ENCODE measurements at places on chromosomes 13 and 19.

DNA sequence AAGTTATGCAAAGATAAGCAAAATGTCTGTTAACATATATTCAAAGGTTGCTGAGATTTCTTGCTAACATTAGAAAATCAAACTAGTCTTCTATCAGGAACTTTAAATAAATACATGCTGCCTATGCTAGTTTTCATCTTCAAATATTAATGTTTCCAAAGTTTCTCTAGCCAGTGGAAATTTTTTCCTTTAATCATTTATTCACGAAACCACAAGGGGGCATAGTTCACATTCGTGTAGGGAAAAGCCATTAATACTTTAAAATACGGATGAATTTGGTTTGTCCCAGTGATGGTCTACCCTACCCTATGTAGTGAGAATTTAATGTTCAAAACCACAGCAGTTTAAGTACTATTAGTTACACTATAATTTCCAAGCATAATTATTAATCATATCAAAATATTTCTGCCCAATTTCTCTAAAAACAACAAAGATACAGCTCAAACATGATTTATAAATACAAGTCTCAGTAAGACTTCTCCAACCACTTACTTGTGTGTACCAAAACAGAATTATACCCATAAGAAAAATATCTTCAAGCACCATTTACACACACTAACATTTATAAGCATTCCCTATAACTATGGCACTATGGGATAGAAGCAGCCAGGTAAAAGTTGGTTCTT lies 16.2 kb downstream of the NUFIP1 start:
- DNase-seq = no peak

DNA sequence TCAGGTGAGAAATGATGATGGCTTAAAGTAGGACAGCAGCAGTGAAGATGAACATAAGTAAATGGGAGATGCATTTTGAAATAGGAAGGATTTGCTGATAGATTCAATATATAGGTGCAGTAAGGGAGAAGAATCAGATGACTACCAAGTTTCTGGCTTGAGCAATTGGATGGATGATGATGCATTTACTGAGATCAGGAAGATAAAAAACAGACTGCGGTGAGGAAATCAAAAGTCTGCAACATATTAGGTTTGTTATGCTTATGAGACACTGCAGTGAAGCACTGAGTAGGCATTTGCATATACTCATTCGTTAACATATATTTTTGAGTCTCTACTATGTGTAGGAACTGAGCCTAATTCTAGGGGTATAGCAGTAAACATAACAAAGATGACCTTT lies 184.2 kb downstream of the LACC1 start:
- DNase-seq = no peak

- DNase-seq = no peak
These were observed 127.5 kb downstream of the SIPA1L3 start for GRCh38 chr19:38034492-38034860.

DNA sequence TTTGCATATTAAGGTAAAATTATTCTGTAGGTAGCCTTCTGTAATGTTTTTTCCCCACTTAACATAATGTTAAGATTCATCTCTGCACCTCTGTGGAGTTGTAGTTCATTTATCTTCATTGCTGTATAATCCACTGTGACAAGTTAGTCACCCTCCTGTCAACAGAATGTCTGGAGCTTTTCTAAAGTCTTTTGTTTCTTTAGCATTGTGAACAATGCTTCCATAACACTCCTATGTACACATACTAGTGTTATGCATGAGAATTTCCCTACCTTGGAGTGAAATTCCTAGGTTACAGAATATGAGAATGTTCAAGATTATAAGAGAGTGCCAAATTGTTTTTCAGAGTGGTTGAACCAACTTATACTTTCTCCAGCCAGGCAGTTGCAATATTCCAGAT lies 113.5 kb downstream of the COG6 start:
- DNase-seq = no peak

DNA sequence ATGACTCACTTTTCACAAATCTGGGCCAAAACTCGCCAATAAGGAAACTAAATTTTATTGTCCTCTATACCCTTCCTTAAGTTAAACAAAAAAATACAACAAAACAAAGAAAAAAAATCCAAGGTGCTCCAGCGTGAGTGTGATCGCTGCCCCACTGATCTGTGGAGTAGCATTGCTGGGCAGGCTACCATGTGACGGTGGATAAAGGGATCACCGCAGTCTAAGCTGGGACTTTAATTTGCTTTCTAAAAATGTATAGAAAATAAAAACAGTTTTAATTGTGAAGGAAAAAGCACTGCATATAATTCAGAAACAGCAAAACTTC lies 92.9 kb downstream of the FLT1 start:
- DNase-seq = no peak

- DNase-seq = no peak
These were observed 628 bp downstream of the MRPL34 start for GRCh38 chr19:17306285-17306714.

DNA sequence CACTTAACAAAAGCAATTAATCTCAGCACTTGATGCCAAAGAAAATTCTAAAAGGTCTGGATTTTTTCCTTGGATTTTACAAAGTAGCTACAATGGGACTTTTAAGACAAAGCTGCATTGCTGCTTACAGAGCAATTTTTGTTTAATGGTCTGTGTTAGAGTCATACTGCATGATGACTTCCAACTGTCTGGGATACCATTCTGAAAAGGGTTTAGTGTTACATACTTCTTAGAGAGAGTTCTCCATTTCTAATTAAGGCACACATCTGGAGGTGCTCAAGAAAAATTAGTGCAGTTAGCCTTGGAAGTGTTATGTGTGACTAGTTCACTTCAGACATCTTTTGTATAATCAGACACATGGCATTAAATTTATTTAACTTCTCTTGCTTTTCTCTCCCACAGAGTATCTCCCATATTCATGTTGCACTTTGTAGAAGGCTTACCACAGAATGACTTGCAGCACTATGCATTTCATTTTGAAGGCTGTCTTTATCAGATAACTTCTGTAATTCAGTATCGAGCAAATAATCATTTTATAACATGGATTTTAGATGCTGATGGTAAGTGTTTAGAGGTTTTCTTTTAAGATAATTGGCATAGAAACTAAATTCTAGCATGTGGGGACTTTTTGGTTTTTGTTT lies 35.1 kb downstream of the USPL1 start:
- DNase-seq = no peak

- no peak for DNase-seq
These were observed 29.8 kb downstream of the PPP2R1A start for GRCh38 chr19:52219611-52220010.

DNA sequence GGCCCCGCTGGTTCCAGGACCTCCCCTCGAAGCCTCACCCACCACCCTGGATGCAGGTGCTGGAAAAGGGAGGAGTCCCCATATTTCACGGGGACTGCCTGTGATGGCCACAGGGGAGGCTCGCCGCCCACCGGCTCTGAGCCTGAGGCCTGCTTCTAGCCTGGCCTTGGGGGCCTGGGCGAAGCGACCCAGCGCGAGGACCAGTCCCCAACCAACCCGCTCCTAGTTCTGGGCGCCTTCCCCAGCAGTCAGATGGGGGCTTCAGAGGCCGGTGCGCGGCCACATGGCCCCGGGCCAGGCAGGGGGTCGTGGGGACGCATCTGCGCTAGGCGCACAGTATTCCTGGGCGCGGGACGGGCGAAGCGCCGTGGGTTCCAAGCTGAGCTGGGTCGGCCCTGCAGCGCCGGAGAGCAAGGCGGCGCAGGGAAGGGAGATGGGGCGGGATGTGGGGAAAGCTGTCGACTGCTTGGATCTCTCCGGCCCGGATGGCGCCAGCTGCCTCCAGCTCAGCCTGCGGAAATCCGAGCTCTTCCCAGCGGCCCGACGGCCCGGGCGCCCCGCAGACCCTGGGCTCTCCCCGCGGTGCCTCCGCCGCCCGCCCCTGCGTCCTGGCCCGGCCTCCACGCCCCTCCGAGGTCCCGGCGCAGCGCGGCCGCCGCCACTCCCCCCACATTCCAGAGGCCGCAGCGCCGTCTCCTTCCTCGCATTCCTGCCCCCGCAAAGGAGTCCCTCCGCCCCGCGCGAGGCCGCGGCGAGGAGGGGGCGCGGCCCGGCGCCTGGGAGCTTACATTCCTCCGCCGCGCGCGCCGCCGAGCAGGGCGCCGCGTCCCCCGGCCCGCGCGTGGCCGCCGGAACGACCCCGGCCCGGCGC lies at the start of gene WTIP:
Gene WTIP, plus strand, starts transcription at position 788 of the 871 bp plus-strand sequence. CDS start 217 bp downstream, outside the sequence.
- no peak for DNase-seq

DNA sequence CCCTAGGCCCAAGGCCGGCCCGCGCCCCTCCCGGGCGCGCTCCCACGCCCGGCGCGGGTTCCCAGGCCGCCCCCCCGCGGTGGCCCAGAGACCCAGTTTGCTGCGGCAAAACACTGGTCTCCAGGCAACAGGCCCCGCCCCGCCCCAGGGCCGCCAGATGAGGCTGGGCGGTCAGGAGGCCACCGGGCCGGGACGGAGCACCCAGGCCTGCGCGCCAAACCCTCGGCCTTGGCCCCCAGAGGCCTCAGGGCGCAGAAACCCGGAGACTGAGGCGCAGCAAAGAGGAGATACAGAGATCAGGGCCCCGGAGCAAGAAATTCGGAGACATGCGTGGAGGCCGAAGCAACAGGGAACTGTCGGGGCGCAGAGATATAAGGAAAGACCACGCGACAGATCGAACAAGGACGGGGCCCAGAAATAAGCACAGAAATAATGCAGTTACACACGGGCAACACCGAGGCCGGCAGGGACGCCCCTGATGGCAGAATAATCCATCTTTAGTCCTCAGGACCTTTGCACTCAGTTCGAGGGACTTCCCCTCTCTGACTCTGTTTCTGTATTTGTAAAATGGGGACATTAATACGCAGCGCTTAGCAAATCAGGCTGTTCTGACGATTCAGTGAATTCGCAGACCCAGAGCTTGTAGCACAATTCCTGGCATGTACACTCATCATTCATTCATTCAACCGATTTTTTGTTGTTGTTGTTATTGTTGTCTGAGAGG lies 20.8 kb upstream of the ERCC1 start:
- peak; percentile 67 for DNase-seq

DNA sequence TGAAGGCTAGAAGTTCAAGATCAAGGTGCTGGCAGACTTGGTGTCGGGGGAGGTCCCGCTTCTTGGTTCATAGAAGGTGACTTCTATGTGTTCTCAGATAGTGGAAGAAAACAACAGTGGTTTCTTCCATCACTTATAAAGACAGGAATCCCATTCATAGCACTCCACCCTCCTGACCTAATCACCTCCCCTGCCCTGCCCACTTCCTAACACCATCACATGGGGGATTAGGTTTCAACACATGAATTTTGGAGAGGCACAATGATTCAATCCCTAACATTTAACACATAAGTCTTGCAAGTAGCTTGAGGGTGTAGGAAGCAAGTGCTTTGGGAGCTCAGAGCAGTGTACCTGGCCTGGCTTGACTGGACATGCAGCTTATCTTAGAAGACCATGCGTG lies 142.8 kb upstream of the TSHZ3 start:
- DNase-seq = no peak

GRCh38 chr19:45045671-45046353 lies 7.0 kb downstream of the CLASRP start:
- no peak for DNase-seq

DNA sequence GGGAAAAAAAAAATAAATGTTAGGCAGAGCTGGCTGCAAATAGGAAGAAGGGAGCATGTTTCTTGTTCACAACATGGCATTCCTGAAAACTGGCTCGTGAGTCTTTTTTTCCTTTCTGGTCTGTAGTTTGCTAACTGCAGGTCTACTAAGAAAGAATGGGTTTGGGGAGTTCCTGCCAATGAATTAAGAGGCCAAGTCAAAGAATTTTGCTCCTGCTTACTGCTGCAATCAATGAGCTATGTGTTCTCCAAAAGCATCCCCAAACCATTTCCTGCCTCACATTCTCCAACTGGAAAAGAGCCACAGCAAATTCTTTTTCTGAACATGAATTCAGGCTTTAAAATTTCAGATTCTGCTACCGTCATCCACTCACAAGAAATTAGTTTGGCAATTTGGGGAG lies 88.6 kb downstream of the DCT start:
- no peak for DNase-seq

DNA sequence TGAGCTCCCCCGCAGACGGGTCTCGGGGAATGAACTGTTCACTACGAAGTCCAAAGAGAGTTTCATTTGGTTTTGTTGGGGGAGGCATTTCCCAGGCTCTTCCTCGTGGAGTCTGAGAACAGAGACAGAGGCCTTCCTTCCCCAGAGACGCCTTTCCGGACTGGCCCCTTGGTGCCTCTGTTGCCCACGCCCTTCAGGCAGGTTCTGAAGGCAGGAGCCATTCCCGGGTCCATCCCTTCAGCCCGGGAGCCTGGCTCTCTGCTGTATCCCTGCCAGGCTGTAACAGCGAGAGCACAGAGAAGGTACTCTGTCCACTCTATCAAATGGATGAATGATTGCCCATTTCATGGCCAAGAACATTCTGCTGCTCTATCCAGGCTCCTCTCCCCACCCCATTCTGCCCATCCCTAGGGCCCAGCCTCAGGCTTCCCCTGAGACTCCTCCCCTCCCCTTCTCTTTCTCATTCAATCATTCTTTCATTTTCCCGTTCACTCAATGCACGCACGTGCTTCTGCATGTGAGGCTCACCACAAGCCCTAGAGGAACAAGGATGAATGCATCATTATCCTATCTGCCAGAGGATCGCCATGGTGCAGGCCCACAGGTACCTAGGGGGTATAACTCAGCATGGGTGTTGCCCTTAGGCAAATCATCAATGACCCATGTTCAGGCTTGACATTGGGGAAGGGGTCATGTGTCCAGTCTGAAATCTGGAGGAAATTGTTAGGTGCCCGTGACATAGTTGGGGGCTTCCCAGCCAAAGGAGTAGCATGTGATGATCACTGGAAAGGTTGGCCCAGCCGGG lies 298.6 kb downstream of the ZNF536 start:
- DNase-seq = no peak

GRCh38 chr13:24005755-24006281 lies 108.5 kb upstream of the C1QTNF9B start:
- no peak for DNase-seq

DNA sequence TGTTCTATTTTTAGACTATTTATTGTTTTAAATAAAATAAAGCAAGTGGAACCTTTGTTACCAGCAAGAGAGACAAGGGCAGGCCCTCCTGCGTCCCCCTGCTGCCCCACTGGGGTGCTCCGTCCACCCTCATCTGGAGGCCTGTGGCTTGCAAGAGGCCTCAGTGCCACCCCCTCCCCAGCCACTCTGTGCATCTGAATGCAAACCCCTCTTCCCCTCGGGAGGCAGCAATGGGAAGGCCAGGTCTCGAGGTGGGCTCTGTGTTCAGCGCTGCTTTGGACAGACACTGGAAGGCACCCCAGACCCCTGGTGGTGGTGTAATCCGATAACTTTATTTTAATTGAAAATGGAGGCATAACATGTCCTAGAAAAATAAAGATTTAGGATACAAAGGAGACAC lies 4.6 kb downstream of the SIX5 start:
- DNase-seq = no peak

- DNase-seq = no peak
These were observed 11.3 kb upstream of the TNFRSF19 start for GRCh38 chr13:23558675-23559536.

- no peak for DNase-seq
These were observed 31.4 kb downstream of the LHFPL6 start for GRCh38 chr13:39571502-39572092.

- DNase-seq = no peak
These were observed 252.1 kb downstream of the DCLK1 start for GRCh38 chr13:35879111-35879510.

DNA sequence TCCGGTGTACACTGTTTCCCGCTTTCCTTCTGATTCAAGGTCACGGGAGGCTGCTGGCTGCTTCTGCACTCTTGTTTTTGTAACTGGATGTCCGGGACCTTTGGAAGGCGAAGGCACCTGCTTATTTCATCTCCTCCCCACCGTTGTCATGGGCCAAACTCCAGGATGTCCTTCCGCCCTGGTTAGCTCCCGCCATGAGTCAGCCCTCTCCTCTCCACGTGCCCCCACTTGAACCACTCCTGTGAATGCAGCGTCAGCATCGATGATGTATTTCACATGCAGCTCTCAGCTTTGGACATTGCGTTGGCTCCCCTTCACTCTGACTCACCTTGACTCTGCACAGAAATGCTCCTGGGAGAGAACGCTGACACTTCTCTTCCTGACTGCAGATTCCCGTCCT lies 5.5 kb upstream of the GALP start:
- DNase-seq = no peak

Data from stimulated activated CD4-positive, alpha-beta T cell treated with anti-CD3 and anti-CD28 coated beads, Interleukin-4, amount 100 ng/mL, for 4 hours (primary cell).